Foreskin keratinocyte (primary cell): ENCODE measurements at places on chromosomes 12 and 14. TPM values are rescaled to one million over a fixed set of nuclear protein-coding genes. Genes with fewer than 3 reads are reported as not detected.
A peak's percentile ranks its signal among the peaks of the same experiment; 100 is the strongest.

- no peak for DNase-seq
These were observed 1.6 kb upstream of the C1R start for GRCh38 chr12:7093892-7094291.

DNA sequence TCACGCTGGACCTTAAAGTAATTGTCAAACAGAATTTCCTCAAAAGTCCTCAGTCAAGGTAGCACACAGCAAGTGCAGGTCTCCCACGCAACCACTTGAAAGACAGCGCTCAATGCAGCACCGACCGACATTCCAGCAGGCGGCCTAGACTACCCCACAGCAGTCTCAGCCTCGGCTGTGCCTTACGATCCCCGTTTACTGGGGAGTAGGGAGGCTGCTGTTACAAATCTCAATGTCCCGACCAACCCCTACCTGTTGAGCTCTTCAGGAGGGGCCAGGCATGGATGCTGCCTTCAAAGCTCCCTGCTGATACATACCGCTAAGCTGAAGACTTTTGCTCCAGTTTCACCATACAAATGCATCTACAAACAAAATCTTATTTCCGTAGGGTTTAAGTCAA, 21.8 kb downstream of the VPS37B start:
- no peak for DNase-seq

- no peak for DNase-seq
These were observed 171.0 kb downstream of the RAD51B start for GRCh38 chr14:67990576-67990975.

GRCh38 chr14:75448209-75448608, 20.4 kb downstream of the JDP2 start:
- DNase-seq = no peak

The M6PR gene
- total RNA-seq = 110 and 124 TPM in 2 replicates

GRCh38 chr12:13147688-13148484, 44.4 kb upstream of the GSG1 start:
- no peak for DNase-seq

- DNase-seq = no peak
These were observed 90.4 kb downstream of the LRP6 start for GRCh38 chr12:12176402-12176801.

- no peak for DNase-seq
These were observed 104.6 kb upstream of the PWP1 start for GRCh38 chr12:107580750-107581618.

DNA sequence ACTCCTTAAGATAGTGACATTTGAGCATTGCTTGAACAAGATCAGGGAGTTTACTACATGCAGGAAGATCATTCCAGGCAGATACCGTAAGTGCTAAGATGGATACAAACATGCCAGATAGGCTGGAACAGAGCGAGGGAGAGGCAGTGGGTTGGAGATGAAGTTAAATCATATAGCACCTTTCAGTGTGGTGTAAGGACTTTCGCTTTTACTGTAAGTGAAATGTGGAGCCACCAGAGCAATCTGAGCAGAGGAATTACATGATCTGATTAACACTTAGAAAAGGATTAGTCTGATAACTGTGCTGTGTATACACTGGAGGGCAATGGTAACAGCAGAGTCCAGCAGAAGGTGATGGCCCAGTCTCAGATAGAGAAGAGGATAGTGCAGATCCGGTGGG, 163.0 kb upstream of the SSTR1 start:
- no peak for DNase-seq

- no peak for DNase-seq
These were observed 1.2 kb downstream of the KIF26A start for GRCh38 chr14:104139460-104140212.

DNA sequence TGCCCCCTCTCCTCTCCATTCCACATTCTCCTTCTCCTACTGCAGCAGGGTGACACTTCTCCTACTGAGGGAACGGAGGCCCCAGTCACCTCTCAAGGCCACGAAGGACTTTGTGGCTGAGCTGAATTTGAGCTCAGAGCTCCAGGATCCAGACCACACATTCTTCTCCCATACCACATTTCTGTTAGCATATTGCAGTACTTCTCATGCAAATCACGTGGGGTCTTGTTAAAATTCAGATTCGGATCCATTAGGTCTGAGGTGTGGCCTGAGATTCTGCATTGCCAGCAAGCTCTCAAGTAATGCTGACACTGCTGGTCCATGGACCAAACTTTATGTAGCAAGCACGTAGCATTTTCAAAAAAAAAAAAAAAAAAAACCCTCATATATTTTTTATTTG, 9.6 kb upstream of the IFI27L2 start:
- no peak for DNase-seq

The NDRG2 gene
- total RNA-seq = 8.1 and 8.7 TPM in 2 replicates

The SOAT2 gene
- total RNA-seq = not detected in 2 replicates

DNA sequence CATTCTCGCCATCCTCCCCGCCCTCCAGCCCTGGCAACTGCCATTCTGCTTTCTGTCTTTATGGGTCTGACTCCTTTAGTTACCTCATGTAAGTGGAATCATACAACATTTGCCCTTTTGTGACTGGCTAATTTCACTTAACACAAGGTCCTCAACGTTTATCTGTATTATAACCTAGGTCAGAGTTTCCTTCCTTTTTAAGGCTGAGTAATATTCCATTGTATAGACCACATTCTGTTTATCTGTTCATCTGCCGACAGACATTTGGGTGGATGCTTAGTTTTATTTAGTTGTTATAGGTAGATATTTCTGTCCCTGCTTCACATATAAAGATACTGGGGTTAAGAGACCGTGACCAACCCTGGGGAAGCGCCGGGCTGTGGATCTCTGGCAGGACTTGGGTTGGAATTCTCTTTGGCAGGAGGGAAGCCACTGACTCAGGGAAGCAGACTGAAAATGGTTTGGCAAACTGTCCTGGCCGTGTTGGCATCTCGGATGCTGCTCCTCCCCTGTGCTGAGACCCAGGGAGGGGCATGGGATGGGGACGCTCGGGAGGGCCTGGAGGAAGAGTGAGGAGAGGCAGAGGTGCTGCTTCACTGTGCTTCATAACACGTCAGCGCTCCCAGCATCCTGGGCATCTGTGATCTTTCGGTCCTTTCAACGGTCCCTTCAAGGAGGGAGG, 38.9 kb downstream of the TEAD4 start:
- no peak for DNase-seq

GRCh38 chr14:49946320-49947141, 53.6 kb downstream of the ARF6 start:
- DNase-seq = no peak

The OTX2 gene
- not detected in 2 replicates for total RNA-seq

- peak; percentile 54 for DNase-seq
These were observed 99.2 kb downstream of the SCARB1 start for GRCh38 chr12:124764451-124764850.

DNA sequence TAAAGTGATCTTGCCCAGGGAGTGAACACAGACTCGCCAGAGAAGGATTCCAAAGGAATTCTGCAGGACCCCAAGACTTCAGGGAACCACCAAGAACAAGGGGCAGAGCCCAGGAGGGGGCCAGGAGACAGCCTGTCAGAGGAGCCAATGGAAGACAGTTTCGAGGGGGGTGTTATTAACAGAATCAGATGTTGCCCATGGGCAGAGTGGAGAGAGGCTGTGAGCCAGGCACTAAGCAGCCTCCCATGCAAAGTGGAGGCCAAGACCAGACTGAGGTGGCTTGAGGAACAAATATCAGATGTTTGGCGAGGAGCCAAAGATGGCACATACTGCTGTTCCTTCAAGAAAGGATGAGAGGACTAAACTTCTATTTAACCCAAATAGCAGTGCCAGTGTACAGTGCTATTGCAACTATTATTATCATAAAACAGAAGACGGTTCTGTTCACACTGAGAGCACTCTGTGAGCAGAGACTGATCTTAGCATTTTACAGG, 12.6 kb downstream of the APPL2 start:
- no peak for DNase-seq

GRCh38 chr12:120678572-120678971, 8.4 kb upstream of the MLEC start:
- no peak for DNase-seq

The SLC5A8 gene
- total RNA-seq = 0.10 and 0.14 TPM in 2 replicates

GRCh38 chr14:24843494-24843893, 206.5 kb downstream of the STXBP6 start:
- no peak for DNase-seq

DNA sequence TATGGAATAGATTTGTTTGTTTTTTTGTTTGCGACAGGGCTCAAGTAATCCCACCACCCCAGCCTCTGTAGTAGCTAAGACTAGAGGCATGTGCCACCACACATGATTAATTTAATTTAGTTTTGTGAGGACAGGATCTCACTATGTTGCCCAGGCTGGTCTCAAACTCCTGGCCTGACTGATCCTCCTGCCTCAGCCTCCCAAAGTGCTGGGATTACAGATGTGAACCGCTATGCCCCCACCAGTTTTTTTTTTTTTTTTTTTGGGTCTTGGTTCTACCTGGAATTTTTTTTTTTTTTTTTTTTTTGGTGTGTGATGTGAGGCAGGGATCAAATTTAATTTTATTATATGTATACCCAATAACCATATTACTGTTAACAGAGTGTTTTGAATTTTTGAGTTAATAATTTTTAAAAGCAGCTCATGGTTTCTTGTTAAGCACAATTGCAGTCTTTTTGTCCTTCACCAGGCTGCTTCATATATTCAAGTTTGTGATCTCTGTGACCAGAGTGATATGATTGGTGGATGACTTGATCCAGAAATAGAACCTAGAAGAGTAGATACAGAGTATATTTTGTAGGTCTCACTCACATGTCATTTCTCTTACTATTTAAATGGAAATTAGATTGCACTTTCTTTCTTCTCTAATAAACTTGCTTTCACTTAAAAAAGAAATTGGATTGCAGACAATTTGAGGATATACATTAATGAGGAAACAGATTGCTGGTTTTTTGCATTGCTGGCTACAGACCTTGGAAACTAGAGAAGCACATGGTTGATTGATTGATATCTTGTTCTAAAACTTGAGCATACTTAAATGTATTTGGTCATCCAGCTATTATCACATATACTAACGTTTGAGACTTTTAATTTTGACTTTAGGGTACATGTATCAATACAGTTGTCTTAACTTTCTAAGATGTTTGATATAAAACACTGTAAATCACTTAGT, 13.2 kb downstream of the ADIPOR2 start:
- no peak for DNase-seq

GRCh38 chr14:91311284-91311662, 66.8 kb upstream of the GPR68 start:
- no peak for DNase-seq

The PLEKHA5 gene
- 23.2 and 26.1 TPM in 2 replicates for total RNA-seq

The NOP9 gene
- total RNA-seq = 26.5 and 30.2 TPM in 2 replicates

DNA sequence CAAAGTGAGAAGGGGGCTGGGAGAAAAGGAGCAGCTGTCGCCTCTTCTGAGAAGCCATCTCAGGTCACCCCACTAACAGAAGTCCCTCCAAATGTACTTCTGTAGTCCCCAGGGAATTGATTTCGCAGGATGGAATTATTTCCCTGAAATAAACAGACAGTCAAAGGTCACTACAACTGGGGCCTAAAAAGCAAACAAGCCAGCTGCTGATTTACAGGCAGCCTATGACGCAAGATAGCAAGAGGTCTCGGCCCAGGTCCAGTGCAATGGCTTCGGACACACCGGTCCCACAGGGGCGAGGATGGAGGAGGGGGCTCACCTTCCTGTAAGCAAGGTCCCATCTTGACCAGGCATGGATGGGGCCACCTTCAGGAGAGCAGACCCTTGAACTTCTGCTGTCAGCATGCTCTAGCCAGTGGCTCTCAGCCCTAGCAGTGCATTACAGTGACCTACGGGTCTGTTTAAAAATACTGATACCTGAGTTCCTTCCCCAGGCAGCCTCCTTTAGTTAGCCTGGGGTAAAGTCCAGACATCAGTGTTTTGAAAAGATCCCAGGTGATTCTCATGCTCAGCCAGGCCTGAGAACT, 18.1 kb downstream of the NUAK1 start:
- DNase-seq = no peak

- peak; percentile 28 for DNase-seq
These were observed 134.1 kb downstream of the TPH2 start for GRCh38 chr12:72072592-72073212.

- DNase-seq = no peak
These were observed 84.9 kb downstream of the CACNA1C start for GRCh38 chr12:2137711-2138110.

DNA sequence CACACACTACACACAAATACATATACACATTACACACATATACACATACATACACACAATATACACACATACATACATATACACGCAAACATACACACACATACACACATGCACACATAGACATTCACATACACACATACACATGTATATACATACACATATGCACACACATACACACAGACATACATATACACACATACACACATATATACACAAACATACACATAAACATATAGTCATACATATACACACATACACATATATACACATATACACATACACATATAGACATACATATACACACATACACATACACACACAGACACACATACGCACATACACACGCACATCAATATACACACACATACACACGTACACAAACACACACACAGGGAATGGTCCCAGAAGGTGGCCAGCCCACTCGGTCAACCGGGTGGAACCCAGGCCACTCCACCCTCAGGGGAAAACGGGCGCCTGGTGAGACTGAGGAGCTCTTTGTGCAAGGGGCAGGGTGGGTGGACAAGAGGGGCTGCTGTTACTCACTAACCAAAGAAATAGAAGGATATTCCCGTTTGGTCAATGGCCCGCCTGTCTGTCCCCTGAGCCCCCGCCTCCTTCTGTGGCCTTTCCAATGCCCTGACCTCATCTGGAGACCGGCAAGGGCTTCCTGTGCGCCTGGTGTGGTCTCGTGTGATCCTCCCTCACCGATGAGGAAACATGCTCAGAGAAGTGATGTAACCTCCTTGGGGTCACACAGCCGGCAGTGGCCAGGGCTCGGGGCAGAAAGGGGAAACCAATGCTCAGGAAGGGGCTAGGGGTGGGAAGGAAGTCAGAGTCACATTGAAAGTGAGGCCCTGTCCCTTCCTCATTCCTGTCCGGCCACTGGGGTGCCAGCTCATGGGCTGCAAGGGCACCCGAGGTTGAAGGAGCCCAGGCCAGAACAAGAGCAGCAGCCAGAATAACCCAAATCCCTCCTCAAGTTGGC, 5.3 kb downstream of the TRPV4 start:
- no peak for DNase-seq

DNA sequence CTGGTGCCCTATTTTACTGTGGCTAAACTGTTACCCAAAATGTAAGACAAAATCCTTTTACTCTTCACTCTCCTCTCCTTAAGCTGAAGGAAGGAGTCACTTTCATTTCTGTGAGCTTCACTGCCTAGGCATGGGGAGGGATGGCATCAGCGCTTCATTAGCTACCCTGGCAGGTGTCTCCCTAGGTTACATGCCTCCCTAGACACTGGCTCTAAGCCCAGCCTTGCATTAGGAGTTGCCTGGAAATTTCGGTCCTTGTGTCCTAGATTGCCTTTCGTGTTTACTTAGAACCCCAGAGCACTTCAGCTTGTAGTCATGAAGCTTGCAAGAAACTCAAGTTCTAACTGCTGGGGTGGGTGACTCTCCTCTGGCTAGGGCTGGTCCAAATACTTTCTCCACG, 520.5 kb upstream of the STXBP6 start:
- no peak for DNase-seq

DNA sequence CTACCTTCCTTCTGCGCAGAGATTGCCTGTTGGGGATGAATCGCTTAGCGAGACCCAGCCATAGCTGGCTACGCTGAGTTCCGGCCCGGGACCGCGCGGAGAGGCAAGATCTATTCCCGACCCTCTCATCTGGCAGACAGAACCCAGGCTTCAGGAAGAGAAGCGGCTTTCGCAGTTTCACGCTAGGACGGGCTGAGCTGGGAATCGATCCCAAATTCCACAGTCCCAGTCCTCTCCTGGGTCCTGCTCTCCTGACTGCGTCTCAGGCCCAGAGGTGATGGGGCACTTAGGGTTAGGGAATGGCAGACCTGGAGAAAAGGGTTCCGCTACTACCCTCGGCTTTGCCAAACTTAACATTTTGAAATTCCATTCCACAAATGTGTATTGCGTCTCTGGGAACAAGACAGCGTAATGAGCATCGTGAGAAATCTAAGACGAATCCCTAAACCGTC, 2.8 kb downstream of the PTPN21 start:
- peak; percentile 36 for DNase-seq
